CD4-positive, alpha-beta T cell treated with Interleukin-10 for 1 hour (primary cell): ENCODE measurements at places on chromosomes 13 and 19.

DNA sequence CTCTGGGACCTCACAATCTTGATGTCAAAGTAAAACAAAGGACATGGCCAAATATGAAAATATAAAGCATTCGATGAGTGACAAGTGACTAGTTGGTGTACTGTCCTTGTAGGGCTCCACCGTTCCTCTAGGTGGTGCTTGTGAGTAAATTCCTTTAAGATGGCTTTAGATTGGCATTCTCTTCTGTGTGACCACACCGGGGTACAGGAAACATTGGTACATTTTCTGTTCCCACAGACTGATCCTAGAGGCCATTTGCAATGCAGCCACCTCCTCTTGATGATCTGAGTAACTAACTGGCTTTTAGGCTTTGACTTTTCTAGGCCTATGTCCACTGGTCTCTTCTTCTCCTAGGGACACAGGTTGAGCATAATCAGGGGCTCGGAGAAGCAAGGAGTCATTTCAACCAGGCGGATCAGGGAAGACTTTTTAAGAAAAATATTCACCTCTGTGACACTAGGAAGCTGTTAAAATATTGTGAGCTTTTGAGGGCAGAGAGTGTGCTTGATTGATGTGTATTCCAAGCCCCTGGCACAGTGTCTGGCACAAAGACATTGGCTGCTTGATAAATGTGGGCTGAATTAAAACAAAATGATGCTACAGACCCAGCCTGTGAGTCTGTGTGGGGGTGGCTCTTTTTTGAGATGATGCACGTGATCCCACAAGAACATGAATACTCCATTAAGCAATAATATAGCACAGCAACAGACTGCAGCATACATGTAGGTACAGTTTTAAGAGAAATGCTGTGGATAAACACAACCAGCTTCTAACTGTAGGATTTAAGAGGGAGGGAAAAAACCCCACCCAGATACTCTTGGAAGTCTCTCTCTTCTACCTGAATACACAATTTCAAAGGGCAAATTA is 21.0 kb downstream of the EPSTI1 start:
- DNase-seq = peak; percentile 73

- peak; percentile 84 for DNase-seq
Measured at GRCh38 chr19:55643003-55643886, at the start of gene ZNF581. ZNF581 (plus strand) TSS chr19:55643649; CDS start chr19:55644572, 923 bp downstream.

DNA sequence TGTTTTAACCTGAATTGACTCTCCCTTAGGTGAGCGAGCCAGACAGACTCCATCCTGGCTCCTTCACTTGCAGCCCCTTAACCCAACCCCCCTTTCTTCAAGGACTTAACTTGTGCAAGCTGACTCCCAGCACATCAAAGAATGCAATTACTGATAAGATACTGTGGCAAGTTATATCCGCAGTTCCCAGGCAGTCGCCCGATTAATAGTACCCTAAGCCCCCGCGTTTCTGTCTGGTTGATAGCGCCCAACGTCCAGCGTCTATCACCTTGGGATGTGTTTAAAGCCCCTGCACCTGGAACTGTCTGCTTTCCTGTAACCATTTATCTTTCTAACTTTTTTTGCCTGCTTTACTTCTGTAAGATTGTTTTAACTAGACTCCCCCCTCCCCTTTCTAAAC is 6.2 kb downstream of the HSD17B14 start:
- DNase-seq = no peak

- no peak for DNase-seq
Measured at GRCh38 chr13:89763005-89763404, 1584.5 kb upstream of the MIR17HG start.

GRCh38 chr19:13843104-13843921 is 33.6 kb upstream of the NANOS3 start:
- DNase-seq = no peak

GRCh38 chr13:105139380-105140285 is 1395.8 kb downstream of the EFNB2 start:
- peak; percentile 68 for DNase-seq

DNA sequence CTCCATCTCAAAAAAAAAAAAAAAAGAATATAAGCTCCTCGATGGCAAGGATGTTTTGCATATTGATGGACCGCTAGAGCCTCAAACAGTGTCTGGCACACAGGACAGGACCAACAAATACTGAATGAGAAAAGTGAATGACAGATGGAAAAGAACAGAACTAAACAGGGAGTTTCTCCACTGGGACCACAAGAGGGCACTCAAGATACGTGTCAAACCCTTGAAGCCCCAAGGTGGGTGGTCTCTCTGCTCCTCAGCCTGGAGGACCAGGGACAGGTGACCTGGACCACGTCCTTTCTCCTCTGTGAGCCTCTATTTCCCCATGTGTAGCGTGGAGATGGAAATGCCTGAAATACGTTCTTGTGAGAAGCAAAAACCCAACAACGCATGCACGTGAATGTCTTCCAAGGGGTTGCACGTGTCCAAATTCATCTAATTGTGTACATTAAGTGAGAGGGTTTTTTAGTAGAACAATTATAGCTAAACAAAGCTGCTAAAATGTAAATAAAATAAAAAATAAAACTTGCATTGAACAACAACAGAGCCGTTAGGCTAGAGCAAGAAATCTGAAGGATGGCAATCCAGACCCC is 5.7 kb upstream of the CDC42EP5 start:
- peak; percentile 43 for DNase-seq

DNA sequence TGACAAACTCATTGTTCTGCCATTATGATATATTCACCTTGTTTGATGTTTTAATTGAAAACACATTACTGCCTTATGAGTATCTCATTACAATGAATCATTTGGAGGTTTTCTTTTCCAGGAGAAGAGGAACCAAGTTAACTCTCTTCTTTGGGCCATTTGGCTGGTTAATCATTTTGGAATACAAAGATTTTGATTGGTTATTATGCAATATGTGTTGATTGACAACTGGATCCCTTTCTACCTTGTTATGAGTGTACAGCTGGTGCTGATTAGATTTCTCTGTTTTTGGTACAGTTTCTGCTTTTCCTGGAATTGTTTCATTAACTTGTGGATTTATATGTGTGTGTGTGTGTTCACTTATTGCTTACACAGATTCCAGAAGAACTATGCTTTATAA is 49.2 kb upstream of the RGCC start:
- no peak for DNase-seq

DNA sequence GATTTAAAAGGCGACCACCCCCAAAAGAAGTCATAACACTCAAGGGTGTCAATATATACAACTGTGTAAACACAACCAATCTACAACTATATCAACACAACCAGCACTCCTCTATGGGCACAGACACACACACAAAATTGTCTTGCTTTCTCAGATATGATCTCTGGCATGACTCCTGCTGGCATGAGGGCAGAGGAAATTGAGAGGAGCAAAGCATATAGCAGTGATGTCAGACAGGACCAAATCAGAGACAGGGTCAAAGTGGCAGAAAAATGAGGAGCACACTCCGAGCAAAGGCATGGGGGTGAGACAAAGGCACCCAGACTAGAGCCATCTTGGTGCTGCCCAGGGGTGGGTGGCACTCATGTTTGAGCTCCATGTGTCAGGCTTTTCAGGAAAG is 9.6 kb downstream of the IRGQ start:
- DNase-seq = no peak

GRCh38 chr13:22064854-22065620 is 394.2 kb downstream of the FGF9 start:
- no peak for DNase-seq

- no peak for DNase-seq
Measured at GRCh38 chr13:59745392-59745788, 418.3 kb downstream of the DIAPH3 start.

DNA sequence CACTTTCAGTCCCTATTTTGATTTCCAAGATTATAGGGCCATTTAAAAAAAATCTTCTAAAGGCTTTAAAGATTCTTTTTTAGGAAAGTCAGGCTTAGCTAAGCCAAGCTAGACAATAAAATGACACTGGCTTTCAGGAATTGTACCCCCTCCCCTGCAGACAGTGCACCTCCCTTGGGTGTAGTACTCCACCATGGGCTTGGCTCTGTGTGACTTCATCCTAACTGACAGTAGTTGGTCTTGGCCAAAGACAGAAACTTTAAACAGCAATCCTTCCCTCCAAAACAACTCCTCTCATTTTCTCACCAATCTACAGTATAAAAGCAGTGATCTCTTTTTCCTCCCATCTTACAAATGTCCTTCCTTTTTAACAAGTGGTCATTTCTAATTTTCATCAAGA is 283.0 kb downstream of the DNAJC15 start:
- no peak for DNase-seq

- DNase-seq = peak; percentile 73
Measured at GRCh38 chr19:35114353-35115176, 1.1 kb upstream of the FXYD3 start.

- DNase-seq = no peak
Measured at GRCh38 chr19:38734176-38734425, 10.2 kb downstream of the CAPN12 start.

GRCh38 chr13:102965802-102966201 is 100.4 kb downstream of the SLC10A2 start:
- no peak for DNase-seq

- DNase-seq = no peak
Measured at GRCh38 chr19:5897189-5897969, 6.2 kb downstream of the NDUFA11 start.

DNA sequence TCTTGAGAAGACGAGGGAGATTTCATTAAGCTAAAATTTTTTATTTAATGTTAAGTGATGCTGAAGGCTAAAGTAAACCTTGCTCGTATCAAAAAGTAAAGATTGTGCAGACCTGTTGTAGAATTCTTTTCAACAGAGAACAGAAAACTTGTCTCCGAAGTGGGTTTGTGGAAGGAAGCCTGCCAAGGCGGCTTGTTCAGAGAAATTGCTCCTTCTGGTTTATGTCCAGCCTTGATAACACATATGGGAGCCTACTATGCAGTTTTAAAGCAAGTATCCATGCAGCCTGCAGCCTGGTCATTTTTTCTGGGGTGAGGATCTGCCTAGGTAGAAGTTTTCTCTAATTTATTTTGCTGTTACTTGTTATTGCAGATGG is 1.4 kb downstream of the MLNR start:
- DNase-seq = no peak

DNA sequence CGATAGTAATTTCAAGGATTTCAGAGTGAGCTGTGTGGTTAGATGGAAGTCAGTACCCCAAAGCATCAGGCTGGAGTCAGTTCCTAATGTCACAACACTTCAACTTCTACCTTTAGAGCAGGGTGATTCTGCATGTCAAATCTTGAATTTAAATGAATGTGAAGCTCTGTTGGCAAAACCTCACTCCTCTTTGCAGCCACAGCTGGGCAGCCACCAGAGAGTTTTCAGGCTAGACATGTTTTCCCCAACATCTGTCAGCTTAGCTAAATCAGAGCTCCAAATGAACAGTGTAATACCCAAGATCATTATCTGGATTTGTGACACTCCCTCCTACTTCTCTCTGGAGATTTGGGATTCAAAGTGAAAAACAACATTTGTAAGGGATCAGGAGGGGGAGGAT is 33.7 kb upstream of the OLFM4 start:
- no peak for DNase-seq

- DNase-seq = no peak
Measured at GRCh38 chr13:85236413-85236812, 562.8 kb downstream of the SLITRK6 start.

DNA sequence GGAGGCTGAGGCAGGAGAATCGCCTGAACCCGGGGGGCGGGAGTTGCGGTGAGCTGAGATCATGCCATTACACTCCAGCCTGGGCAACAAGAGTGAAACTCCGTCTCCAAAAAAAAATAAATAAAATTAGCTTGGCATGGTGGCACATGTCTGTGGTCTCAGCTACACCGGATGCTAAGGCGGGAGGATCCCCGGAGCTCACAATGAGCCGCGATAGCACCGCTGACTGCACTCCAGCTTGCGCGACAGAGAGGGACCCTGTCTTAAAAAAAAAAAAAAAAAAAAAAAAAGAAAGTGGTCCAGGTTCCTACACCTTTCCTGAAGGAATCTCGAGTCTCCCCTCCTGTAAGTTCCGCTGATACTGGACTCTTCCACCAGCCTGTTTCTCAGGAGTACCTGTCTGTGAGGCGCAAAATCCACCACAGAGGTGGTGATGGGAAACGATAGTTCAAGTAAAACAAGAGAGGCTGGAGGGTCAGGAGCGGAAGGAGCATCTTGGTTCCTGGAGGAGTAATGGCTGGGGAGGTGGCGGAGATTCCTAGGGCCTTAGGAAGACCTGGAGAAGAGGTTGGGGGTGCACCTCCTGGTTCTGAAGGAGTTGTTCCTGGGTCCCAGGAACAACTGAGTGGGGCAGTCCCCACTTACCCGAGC is 471 bp downstream of the FUT1 start:
- no peak for DNase-seq

DNA sequence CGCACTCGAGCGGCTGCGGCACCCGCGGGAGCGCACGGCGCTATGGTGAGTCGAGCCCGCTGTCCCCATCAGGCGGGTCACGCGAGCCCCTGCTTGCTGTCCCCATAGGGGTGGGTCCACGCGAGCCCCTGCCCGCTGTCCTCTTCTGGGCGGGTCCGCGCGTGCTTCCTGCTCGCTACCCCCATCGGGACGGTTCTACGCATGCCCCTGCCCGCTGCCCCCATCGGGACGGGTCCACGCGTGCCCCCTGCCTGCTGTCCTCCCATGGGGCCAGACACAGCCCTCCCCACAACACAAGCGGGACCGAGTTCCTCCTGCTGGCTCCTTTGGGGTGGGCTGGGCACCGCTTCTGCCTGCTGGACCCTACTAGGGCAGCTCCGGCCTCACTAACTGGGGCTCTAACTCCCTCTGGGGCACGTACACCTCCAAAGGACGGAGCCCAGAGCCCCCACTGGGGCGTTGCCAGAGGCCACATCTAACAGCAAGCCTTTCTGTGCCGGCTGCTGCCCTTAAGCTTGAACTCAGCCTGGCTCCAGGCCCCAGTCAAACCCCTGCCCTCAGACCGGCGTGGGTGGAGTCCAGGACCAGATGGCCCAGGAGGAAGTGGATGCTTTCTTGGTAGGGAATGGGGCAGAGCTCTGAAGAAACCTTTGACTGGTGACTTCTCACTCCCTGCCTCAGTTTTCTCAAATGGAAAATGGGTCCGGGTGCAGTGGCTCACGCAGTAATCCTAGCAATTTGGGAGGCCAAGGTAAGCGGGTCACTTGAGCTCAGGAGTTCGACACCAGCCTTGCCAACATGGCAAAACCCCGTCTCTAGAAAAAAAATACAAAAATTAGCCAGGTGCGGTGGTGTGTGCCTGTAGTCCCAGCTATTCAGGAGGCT is 722 bp downstream of the COLGALT1 start:
- peak; percentile 28 for DNase-seq

DNA sequence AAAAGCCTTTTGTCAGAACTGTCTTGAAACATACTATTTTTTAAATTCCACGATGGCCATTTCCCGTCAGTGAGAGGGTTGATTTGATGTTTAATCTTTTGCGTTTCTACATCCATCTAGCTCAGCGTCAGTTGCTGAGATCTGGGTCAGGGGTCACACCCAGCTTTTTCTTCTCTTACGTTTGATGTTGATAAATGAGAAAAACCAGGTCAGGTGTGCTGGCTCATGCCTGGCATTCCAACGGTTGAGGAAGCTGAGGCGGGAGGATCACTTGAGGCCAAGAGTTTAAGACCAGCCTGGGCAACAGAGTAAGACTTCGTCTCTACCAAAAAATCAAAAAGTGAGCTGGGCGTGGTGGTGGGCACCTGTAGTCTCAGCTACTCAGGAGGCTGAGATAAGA is 168.9 kb downstream of the PTPRS start:
- DNase-seq = no peak
